ENCODE measurements at places on chromosomes 5 and 9.

DNA sequence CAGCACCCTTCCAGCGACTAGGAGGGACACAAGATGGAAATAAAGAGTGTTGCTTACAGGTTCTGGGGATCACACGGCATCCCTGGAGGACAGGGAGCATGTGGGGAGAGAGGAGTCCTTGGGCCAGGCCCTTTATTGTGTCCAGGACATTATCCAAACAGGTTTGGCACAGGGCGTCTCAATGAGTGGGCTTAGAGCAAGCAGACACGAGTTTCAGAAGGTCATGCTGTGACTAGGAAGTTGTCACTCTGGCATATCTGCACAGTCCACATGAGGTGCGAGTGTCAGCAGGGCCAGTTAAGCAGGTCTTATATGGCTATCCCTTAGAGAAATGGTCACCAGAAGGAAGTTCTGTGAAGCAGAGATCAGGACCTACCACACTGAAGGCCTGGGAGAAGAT, 174.5 kb upstream of the OTULINL start:
- H3K36me3 ChIP-seq, result peaks cover 24% of the 10 kb centered on the region
- no peak overlapping the region for H3K27ac ChIP-seq
- H3K4me1 ChIP-seq, result no peaks in the 10 kb centered on the region
- DNase-seq, result no peak
- H3K4me3 ChIP-seq, result no peak overlapping the region
- H3K27me3 ChIP-seq, result no peaks in the 10 kb centered on the region

DNA sequence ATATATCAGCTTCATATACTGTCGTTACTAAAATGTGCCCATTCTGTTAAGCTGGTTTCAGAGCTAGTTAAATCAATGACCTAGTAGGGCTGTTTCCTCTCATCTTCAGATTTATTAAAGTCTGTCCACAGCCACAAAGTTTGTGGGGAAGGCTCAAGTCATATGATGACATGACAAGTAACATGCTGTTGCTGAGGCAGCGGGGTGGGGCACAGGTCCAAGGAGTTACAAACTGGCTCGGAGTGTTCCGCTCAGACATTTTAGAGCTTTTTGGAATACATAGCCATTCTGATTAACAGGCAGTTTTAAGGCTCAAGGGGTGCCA, 2.7 kb upstream of the ANP32B start:
- H3K4me1 ChIP-seq, result peaks cover 13% of the 10 kb centered on the region
- H3K27me3 ChIP-seq, result no peaks in the 10 kb centered on the region
- H3K27ac ChIP-seq, result no peak overlapping the region
- DNase-seq, result no peak
- no peak overlapping the region for H3K4me3 ChIP-seq
- no peaks in the 10 kb centered on the region for H3K36me3 ChIP-seq

GRCh38 chr5:74257645-74258313, 382.7 kb downstream of the ENC1 start:
- no peaks in the 10 kb centered on the region for H3K36me3 ChIP-seq
- H3K27me3 ChIP-seq, result no peaks in the 10 kb centered on the region
- H3K4me3 ChIP-seq, result no peak overlapping the region
- H3K4me1 ChIP-seq, result no peaks in the 10 kb centered on the region
- no peak for DNase-seq
- no peak overlapping the region for H3K27ac ChIP-seq

GRCh38 chr9:128104171-128104618, 23.3 kb downstream of the PTGES2 start:
- peaks cover 74% of the 10 kb centered on the region for H3K36me3 ChIP-seq
- no peak for DNase-seq
- H3K27ac ChIP-seq, result no peak overlapping the region
- H3K27me3 ChIP-seq, result no peaks in the 10 kb centered on the region
- peaks cover 13% of the 10 kb centered on the region for H3K4me1 ChIP-seq

GRCh38 chr9:19457693-19458009, 48.8 kb downstream of the ACER2 start:
- H3K4me1 ChIP-seq, result peaks cover 5% of the 10 kb centered on the region
- no peak overlapping the region for H3K27ac ChIP-seq
- no peaks in the 10 kb centered on the region for H3K36me3 ChIP-seq
- DNase-seq, result no peak

DNA sequence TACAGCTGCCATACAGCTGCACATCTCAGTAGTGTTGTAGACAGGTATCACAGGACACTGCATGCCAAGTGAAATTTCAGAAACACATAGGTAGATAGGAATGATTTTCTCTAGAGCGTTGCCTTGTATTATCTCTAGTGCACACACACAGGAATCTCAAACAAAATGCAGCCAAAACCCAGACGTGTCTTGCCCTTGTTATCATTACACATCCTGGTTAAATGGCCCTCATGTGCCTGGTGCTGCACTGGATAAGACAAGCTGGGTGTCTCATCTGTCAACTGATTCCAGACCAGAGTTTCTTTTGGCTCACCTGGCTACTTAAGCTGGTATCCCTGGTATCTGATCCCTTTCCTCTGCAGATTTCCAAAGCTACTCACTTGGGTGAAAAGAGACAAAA, 59.7 kb downstream of the SAXO1 start:
- H3K27me3 ChIP-seq, result no peaks in the 10 kb centered on the region
- H3K27ac ChIP-seq, result no peak overlapping the region
- no peak overlapping the region for H3K4me3 ChIP-seq

DNA sequence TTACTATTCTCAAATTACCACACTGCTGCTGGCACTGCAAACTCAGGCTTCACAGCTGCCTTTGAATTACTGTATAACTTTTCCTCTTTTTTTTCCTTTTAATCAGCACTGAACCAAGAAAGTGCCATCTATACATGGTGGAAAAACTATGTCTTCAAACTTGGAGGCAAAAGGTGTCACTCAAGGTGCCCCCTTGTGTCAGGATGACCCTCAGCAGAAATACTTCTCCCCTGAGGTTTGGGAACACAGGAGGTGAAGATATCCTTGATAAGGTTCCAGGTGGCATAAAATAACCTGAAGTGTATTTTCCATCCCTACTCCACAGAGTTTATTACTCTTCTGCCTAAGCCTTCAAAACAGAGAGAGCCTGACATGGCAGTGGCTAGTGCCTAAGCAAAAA, 14.5 kb downstream of the FRMD3 start:
- no peaks in the 10 kb centered on the region for H3K36me3 ChIP-seq
- DNase-seq, result no peak

DNA sequence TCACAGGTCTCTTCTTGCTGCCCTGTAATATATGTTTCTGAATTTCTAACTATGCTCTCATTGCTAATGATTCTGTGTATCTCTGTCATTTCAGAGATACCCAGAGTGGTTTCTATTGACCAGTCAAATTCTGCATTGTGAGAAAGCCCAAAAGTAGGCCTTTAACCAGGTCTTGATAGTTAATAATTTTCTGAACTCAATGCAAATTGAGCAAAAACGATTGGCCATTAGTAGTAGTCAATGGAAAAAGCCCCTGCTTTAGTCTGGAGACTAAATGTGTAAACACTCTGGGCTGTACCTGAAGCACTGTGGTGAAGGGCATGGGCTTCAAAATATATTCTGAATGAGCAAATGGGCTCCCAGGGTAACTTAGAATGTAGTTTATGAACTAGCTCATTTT, 307.6 kb downstream of the ARL15 start:
- H3K27ac ChIP-seq, result no peak overlapping the region
- H3K4me1 ChIP-seq, result no peaks in the 10 kb centered on the region
- H3K27me3 ChIP-seq, result no peaks in the 10 kb centered on the region
